ENCODE measurements at places on chromosomes 1 and 21. TPM values are rescaled to one million over a fixed set of nuclear protein-coding genes. Genes with fewer than 3 reads are reported as not detected.
A peak's percentile ranks its signal among the peaks of the same experiment; 100 is the strongest.

NUDT4B gene
- 6.2 TPM for total RNA-seq

SPRR5 gene
- not detected for total RNA-seq

- no peak for DNase-seq
Observed at GRCh38 chr1:110540891-110541685, 22.1 kb upstream of the KCNA10 start.

ILDR2 gene
- total RNA-seq: 7.0 TPM

GRCh38 chr1:30842697-30843354 lies 65.7 kb downstream of the SDC3 start:
- no peak for DNase-seq

DNA sequence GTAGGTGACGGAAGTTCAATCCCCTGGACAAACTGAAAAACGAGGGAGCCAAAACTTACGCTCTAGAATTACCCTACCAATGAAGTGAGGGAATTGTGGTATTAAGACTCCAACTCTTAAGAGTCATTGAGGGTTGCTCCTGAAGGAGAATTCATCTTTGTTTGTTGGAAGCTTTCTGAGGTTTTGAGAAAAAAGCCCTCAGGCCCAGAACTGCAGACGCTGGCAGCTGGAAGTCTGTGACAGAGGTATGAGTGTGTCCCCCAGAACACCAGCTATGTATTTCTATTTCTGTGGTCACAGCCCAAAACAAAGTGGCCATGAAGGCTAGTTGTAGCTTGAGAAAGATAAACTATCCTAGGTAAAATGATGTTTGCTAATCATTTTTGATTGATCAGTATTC lies 438.8 kb upstream of the B3GALT2 start:
- DNase-seq: peak; percentile 10

PGM1 gene
- total RNA-seq: 93.6 TPM

DNA sequence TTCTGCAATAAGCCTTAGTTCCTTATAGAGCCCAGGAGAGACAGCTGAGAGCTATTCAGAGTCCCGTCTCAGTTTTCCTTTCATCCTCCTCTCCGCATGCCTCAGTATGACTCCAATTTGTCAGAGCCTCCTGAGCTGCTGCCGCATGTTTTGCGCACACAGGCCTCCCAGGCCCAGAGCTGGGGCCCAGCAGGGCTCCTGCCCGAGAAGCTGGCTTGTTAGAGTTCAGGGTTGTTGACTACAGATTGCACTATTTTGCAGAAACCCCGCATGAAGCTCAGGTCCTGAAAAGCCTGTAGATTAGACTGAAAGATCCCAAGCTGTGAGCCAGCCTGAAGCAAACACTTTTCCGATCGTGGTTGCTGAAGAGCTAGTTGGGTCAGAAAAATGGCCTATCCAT lies 51.5 kb downstream of the IGSF5 start:
- DNase-seq: no peak

GRCh38 chr1:20830378-20830777 lies 43.3 kb upstream of the HP1BP3 start:
- DNase-seq: no peak

BCL2L15 gene
- not detected for total RNA-seq

- DNase-seq: no peak
Observed at GRCh38 chr1:153312570-153313186, at the start of gene PGLYRP3. PGLYRP3 (minus strand) TSS chr1:153312952; CDS start chr1:153310665, 2,287 bp downstream.

DNA sequence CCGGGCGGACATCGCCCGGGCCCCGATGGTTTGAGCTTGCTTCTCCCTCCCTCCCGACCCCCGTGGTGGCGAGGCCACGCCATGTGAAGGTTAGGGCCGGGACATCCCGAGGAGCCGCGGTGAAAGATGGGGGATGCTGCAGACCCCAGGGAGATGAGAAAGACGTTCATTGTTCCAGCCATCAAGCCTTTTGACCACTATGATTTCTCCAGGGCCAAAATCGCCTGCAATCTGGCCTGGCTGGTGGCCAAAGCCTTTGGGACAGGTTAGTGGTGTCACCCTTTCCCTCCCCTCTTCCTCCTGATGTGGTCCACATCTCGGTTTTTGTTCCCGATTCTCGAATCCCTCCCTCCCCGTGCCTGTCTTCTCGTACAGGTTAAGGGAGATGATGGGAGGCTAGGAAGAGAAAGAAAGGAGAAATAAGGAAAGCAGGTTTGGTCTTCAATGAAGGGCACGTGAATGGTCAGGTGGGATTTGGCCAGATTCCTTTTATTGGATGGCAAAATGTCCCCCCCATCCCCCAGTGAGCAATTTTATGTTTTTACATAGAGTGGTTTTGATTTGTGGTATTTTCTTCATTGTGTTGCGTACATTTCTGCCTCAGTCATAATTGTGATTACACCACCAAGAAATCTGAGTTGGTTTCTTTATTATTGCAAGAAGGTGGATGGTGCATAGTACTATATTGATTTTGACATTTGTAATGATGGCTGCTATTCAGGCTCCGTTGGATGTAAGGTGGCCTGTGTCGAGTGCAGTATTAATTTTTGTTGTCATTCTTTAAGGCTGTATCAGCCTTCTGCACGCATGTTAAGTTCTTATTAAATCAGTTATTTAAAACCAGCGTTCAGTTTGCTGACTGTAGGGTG lies 1.2 kb downstream of the CAMSAP2 start:
- DNase-seq: peak; percentile 14

DNA sequence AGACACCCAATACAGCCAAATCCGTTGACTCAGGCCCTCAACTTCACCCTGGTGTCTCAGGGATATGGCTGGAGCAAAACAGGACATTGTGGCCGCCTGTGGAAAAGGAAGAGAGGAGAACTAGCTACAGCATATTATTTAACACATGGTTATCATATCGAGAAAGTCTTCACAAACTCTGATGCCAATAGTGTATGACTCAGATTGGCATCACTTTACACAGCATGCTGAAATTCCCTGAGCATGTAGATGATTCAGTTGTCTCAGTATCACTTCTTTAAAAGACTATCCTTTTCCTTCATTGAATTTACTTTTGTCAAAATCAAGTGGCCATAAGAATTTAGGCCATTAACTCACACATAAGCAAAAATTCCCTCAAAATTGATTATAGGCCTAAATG lies 20.1 kb downstream of the HSD3B2 start:
- DNase-seq: no peak

GRCh38 chr1:73306899-73307555 lies 890.9 kb downstream of the LRRIQ3 start:
- no peak for DNase-seq

CRP gene
- total RNA-seq: not detected

DNA sequence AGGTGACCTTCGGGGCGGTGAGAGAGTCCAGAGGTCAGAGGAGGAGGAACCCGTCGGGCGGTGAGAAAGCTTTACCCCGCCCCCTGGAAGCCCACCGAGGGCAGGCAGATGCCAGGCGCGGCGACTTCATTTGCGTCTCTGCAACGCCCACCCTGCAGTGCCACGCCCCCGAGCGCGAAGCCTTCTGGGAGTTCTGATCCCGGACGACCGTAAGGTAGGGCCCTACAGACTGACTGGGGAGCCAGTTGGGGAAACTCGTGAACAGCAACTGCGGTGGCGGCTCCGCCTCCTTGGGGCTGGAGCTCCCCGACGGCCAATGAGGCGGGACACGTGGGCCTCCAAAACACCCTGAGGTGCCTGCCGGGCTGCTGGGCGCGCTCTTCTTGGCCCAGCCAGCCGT lies 46.0 kb upstream of the EDARADD start:
- no peak for DNase-seq

ZFP69 gene
- 2.3 TPM for total RNA-seq

GRCh38 chr21:40947713-40948112 lies 100.8 kb upstream of the DSCAM start:
- DNase-seq: no peak

GRCh38 chr1:6554907-6555778 lies at the start of gene TAS1R1:
TAS1R1 (plus strand) TSS chr1:6555307; CDS start chr1:6555374, 67 bp downstream.
- no peak for DNase-seq

RORC gene
- 0.60 TPM for total RNA-seq

DNA sequence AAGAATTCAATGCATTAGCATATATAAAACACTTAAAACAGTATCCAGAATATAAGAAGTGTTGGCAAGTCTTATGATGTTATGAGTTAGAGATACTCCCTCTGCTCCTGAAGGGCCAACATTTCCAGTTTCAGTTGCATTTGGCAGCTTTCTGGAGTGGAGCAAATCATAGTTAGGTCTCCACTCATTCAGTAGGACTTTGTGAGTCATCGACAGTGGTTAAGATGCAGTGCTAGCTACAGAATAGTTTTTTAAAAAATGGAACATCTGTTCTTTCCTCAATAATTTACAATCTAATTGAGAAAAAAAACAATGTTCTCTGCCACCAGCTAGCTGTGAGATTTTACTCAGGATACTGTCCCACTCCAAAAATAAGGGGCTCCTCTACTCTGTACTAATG lies 389.1 kb downstream of the HLX start:
- peak; percentile 32 for DNase-seq

- DNase-seq: no peak
Observed at GRCh38 chr1:201715351-201715750, 113.6 kb upstream of the IPO9 start.

DNA sequence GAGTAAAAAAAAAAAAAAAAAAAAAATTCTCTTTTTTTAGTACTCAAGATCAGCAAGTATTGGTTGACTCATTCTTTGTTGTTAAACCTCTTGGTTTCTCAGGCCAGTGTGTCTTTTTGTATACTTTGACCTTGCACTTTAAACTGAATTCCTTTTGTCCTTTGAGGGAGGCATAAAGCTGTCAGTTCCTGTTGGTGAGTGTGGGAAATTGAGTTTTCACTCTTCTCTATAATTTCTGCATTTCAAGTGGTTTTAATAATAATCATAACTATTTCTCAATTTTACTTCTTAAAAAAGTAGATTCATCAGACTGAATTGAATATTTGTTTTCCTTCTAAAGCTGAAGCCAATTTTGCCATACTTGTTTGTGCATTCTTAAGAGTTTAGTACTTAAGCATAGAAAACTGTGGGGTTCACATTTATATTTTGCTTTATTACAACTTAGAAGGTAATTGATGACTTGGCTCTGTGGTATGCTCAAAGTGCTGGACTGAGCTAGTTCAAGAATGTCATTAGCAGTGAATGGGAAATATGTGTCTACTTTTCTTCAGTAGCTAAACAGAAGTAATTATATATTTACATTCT lies 43.4 kb downstream of the ITSN1 start:
- no peak for DNase-seq

GRCh38 chr1:174971902-174972301 lies 27.8 kb upstream of the CACYBP start:
- DNase-seq: no peak

SAMD11 gene
- 39.7 TPM for total RNA-seq

ATAD3C gene
- not detected for total RNA-seq

DMBX1 gene
- total RNA-seq: 0.37 TPM

- DNase-seq: peak; percentile 67
Observed at GRCh38 chr1:58781541-58782177, 2.2 kb downstream of the JUN start.

GRCh38 chr1:154712166-154712810 lies 104.3 kb upstream of the ADAR start:
- DNase-seq: no peak

SEMA6C gene
- total RNA-seq: 1.1 TPM

GRCh38 chr1:70819785-70820184 lies 227.8 kb downstream of the PTGER3 start:
- DNase-seq: no peak

DNA sequence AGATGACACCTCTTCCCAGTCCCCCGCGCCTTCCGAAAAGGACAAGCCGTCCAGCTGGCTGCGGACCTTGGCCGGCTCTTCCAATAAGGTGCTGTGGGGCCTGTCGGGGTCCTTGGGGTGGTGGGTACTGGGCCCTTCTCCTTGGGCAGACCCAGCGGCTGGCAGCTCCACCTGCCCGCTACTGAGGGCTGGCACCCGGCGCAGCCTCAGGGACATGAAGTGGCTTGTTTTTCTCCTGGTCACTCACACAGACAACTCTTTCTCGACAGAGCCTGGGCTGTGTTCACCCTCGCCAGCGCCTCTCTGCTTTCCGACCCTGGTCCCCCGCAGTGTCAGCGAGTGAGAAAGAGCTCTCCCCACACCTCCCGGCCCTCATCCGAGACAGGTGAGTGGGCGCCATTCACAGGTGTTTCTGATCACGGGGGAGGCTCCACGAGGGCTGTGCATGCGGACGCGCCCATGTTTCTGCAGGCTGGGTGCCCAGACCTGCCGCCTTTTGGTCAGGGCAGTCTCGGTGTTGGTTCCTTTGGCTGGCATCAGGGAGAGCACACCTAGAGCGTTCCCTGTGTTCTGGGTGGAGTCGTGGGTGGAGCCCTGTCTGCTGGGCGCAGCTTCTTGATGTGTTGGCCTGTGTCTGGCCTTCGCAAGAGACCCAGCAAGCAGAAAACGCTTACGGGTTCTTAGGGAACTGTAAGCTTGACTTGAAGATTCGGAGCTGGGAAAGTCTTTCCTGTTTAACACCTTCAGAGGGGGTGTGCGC lies 75.1 kb downstream of the SKI start:
- no peak for DNase-seq

- peak; percentile 73 for DNase-seq
Observed at GRCh38 chr1:203197625-203198024, 11.1 kb upstream of the CHI3L1 start.

NTMT2 gene
- not detected for total RNA-seq

DNA sequence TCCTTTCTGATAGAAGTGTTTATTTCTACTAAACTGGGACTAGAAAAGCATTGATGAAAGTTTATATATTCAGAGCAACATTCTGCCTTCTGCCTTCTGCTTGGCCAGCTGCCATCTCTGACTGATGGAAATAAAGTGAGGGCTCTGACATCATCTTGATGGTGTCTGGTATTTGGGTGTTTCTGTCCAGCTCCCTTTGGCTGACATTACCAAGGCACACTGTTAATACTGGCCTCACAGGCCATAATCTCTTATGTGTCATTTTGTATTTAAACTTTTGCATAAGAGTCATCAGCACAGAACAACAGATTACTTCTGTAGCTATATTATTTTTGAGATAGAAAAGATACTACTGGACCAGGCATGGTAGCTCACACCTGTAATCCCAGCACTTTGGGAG lies 216.9 kb downstream of the RYR2 start:
- DNase-seq: no peak

GRCh38 chr1:107776900-107777663 lies 187.9 kb downstream of the VAV3 start:
- no peak for DNase-seq

ADCY10 gene
- total RNA-seq: not detected

HAO2 gene
- total RNA-seq: not detected

LEMD1 gene
- total RNA-seq: 1.5 TPM

- DNase-seq: no peak
Observed at GRCh38 chr1:59516881-59517280, 220.0 kb downstream of the FGGY start.

- no peak for DNase-seq
Observed at GRCh38 chr1:30418939-30419720, 304.3 kb downstream of the MATN1 start.

- DNase-seq: no peak
Observed at GRCh38 chr1:245549996-245550719, 395.4 kb downstream of the KIF26B start.

SH2D2A gene
- total RNA-seq: 2.5 TPM

TRAF3IP3 gene
- total RNA-seq: not detected
